ENCODE measurements at places on chromosomes 2 and 18.

DNA sequence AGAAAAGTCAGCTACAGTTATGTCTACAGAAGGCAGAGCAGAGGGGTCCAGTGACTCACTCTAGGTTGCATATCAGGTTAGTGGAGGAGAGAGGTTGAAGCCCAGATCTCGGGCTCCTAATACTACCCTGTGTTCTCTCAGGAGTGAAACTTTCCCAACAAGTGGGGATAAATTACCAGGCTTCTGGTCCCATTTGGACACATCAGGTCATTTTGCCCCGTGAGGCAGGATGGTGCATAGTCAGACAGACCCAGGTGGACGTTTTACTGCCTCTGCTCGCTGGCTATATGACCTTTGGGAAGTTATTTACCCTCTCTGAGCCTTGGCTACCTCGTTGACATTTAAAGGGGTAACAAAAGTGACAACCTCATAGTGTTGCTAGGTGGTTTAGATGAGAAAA is 128.0 kb upstream of the REV1 start:
- no peak for DNase-seq

- DNase-seq = no peak
Observed at GRCh38 chr18:13427354-13427753, 208.8 kb downstream of the LDLRAD4 start.

DNA sequence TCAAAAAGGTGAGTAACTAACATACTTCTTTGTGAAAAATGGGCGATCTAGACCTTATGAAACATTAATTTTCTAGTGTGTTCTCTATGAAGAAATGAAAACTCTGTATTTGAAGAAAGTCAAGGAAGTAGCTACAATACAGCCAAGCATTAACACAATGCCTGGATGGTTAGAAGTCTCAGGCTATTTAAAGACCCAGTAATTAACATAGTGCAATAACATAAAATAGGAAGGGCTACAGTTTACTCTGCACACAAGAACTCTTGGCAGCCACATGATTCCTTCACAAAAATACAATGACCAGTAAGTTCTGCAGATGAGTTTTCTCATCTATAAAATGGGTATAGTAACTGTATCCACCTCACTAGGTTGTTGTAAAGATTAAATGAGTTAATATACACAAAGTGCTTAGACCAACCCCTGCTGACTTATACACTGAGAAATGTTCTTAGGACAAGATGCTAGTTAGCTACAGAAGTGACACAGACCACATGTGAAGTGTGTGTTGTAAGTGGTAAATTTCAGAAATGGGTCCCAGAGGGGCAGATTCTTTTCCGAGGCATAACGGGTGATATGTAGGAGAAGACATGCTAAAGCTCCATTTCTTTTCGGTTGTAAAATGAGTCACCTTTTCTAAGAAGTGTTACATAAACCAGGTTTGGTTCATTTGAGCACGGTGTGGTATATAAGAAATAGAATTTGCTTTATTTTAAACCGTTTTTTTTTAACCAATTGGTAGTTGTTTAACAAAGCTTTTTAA is 61.8 kb downstream of the CXCR4 start:
- DNase-seq = no peak

DNA sequence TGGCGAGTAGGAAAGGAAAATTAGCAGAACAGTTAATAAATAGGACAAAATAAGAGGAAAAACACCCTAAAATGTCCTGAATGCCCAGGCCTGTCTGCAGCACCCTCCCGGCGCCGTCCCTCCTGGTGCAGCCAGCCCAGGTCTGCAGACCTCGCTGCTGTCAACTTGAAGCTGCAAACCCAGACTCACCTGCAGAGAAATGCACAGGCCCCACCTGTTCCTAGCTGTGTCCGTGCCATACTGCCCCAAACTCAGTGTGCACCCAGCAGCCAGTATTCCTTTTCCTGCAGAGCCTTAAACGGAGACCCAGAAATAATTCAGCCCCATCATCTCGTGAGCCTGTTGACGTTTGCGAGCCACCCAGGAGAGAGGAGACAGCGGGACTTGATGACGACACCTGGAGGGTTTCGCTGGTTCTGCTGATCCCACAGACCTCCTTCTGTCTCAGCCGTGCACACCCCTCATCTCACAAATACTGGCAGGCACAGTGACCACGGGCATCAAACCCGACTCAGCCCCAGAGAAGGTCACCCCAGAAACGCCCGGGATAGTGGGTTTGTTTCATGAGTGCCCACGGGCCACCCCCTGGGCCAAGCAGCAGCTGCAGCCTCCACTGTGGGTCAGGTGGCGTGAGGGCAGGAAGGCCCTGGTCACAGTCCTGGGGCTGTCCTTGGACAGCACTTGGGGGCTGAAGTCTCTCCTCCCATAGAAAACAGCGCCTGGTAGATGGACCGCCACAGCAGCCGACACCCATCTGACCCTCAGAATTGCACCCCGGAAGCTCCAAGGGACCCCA is 239.5 kb upstream of the SALL3 start:
- DNase-seq = no peak

GRCh38 chr2:44479127-44479887 is 117.6 kb downstream of the CAMKMT start:
- no peak for DNase-seq
